ENCODE measurements at places on chromosomes 11 and 22.

DNA sequence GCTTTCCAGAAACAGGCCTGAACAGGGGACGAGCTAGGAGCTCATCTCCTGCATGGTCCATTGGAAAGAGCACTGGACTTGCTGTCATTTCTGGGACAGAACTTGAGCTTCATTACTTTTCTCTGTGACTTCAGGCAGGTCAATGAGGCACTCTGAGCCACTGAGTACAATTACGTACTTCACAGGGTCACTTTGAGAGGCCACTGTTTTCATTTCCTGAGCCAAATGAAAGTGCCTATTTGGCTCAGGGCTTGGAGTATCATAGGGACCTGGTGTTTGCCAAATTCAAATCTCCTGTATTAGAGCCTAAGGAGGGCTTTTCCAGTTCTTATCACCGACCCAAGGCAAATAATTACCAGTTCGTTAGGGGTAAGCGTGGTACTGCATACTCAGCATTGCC, 319.3 kb downstream of the CADM1 start:
- no peak for DNase-seq

- DNase-seq: peak; percentile 95
Measured at GRCh38 chr11:9265211-9266131, at the start of gene DENND5A. DENND5A (minus strand) TSS chr11:9265350; CDS start chr11:9265069, 281 bp downstream.

GRCh38 chr11:134474942-134475341, 62.9 kb upstream of the B3GAT1 start:
- no peak for DNase-seq

DNA sequence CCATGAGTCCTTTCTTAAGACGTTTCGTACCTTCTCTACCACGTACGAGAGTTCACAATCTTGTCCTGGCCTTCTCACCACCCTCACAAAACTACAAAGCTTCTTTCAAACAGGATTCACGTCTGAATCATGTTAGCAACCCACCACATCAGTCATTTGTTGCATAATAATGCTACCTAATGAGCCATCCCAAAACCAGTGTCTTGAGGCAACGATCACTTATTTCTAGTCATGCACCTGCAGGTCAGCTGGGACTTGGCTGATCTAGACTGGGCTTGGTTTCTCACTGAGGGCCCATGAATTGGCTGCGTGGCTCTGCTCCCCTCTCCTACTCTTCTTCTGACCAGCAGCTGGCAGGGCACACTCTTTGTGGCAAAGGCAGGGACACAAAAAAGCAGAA, 28.3 kb downstream of the LARGE1 start:
- no peak for DNase-seq

DNA sequence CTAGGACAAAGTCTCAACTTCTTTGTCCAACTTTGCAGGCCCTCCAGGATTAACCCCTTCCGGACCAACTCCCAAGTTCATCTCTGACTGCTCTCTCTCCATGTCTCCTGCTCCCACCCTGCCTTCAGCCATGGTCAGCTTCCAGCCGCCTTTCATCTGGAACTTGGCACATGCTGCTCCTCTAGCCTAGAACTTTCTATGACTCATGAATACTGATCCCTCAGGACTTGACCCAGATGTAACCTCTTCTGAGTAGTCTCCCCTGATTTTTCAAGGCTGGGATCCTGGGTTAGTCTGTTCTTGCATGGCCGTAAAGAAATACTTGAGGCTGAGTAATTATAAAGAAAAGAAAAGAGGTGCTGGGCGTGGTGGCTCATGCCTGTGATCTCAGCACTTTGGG, 5.2 kb upstream of the SLC15A3 start:
- DNase-seq: no peak

- DNase-seq: no peak
Measured at GRCh38 chr11:73177380-73177777, 35.3 kb upstream of the FCHSD2 start.

- no peak for DNase-seq
Measured at GRCh38 chr22:46288846-46289243, 7.8 kb upstream of the GTSE1 start.

GRCh38 chr11:72520815-72521214, 86.5 kb upstream of the CLPB start:
- DNase-seq: no peak

DNA sequence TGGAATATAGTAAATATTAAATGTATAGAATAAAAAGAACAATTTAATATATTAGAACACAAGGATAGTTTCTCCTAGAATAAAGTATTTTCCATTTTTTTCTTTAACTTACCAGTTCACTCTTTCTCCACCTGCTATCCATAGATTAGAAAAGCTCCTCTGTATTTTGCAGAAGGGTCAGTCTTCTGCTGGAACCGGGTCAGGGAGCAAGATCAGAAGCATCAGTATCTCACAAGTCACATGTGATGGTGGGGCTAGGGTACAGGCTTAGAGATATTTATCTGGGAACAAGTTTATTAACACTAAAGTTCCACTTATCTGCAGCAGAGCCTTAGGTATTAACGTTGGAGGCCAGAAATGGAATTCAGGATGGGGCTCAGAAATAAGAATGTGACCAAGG, 17.3 kb upstream of the OR52A1 start:
- no peak for DNase-seq

DNA sequence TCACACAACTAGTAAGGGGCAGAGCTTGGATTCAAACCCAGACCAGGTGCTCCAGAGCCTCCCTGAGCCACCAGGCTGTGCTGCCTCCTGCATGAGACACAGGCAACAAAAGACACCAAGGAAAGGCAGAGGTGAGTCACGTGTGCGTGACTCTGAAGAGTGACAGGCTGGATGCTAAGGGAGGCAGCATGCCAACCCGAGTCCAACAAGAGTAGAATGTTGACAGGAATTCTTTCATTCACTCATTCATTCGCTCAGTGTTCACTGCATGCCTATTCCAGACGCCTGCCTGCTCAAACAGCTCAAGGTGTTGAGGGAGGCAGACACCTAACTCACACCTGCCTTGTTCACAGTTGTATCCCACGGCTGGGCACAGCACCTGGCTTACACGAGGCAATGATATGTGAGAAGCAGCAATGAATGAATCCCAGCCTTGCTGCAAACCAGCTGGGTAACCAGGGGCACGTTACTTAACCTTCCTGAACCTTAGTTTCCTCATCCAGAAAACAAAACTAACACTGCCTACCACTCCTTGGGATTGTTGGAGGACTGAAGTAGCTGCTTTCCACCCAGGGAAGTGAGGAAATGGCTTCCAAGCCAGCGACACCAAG, 73.8 kb upstream of the ARFGAP3 start:
- peak; percentile 63 for DNase-seq

GRCh38 chr11:47276923-47277322, 7.0 kb downstream of the MADD start:
- DNase-seq: no peak

GRCh38 chr11:110349138-110349996, 53.0 kb upstream of the RDX start:
- DNase-seq: no peak

DNA sequence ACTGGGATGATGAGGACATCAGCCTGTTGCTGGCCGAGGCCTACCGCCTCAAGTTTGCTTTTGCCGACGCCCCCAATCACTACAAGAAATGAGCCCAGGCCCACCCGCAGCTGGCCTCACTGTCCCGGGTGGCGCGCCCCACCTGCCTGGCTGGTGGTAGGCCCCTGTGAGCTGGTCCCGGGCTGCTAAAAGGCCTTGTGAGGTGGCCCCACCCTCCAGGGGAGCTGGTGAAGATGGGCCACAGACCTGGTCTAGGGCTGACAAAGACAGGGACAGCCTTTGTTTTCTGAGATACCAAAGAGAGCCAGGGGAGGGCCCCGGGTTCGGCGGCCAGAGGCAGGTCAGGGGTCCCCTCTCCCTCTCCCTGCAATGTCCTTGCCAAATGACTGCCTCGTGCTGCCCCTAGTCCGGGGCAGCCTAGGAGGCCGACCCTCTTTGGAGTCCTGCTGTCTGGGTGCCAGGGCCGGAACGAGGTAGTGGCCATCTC, 411.1 kb downstream of the TBC1D22A start:
- DNase-seq: no peak

- no peak for DNase-seq
Measured at GRCh38 chr11:121561240-121561639, 108.5 kb upstream of the SORL1-AS1 start.

GRCh38 chr11:45025716-45026492, 75.2 kb upstream of the TP53I11 start:
- peak; percentile 85 for DNase-seq

GRCh38 chr11:40514124-40514523, 945.3 kb downstream of the LRRC4C start:
- peak; percentile 72 for DNase-seq

DNA sequence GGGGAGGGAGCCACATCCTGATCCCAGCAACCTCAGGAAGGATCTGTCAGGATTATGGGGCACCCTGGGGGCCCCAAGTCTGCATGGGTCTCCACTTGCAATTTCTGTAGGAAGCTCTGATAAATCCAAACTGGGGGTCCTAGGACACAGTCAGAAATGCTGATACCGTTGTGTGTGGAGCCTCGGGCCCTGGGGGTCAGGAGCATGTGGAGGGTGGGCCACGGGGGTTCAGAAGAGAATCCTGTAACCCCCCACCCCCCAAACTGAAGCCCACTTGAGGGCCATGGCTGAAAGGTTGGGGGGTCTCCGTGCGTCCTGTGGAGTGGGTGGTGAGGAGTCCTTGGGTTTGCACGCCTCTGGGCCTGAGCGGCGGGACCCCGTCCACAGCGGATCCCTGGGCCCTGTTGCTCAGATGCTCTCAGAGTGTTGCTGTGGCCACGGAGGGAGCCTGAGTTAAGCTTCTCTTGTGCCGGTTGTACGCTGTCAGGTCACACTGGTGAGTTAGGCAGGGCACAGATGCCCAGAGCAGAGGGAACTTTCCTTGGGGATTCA, 72.2 kb downstream of the LRP5 start:
- DNase-seq: no peak

GRCh38 chr11:65425971-65426838, 3.6 kb downstream of the NEAT1 start:
- DNase-seq: no peak

DNA sequence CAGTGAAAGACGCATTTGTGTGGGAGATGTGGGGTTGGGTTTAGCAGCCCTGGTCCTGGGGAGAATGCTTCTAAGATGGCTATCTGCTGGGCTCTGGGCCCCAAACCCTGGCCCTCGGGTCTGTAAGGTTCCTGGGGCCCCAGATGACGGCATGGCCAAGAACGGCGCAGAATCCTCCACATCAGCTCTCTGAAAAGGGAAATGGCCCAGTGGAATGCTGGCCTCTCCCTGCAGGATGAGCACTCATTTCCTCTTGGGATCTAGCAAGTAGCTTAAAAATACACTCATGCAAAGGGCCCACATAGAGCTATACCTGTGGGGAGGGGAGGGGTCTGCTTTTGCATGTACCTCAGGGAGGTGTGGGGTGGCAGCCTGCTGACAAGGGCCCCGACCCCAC, 37.5 kb upstream of the LINC01488 start:
- no peak for DNase-seq

DNA sequence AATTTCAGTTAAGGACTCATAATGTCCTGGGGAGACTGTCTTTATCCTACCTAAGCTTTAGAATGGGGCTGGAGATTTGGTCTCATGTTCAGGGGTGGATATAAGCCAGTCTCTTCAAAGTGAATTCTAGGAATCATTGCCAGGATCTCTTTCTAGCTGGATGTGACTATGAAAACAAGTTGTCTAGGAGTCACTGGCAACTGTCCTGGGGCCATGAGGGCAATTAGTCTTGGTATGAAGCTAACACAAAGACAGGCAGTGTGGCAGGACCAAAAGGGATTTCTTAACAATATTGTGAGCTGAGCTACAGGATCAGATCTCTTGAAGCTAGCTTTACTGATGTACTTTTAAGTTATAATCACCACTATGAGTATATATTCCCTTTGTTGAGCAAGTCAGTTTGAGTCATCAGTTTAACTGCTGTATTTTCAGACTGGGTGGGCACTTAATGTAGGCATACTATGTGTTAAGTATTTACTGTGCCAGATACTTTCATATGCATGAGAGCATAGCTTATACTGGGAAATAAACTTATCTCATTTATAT, 390.0 kb upstream of the CCDC90B start:
- DNase-seq: peak; percentile 72

DNA sequence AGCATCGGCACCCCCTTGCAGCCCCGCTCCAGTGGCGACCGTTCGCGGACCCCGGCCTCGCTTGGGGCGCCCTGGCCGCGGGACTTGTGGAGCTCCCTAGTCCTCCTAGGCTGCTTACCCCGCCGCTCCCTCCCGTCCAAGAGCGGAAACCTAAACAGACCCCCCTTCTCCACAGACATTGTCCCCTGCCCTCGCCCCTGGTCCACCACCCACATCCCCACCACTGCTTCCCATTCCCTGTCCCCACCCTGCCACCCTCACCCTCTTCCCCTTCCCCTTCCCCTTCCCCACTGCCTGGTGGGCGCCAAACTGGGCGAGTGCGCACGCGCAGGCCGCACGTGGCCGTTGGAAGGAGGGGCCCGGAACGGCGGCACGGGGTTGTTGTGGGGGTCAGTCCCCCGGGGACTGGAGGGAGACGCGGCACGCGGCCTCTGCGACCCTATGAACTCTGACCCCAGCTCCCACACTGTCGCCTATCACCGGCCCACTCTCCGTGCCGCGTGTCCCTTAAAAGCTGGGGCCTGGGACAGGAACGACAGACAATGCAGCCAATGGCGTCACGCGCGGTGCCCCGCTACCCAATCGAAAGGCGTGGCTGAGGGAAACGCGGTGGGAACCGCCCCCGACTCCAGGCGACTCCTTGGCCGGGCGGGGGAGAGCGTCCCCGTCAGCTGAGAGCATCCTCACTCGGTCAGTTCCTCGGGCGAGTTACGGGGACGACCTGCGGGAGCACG, at the start of gene SNX32:
TSS of gene SNX32 (plus strand) at position 667 of the 734 bp plus-strand sequence. CDS start 103 bp downstream, outside the sequence.
- peak; percentile 97 for DNase-seq

DNA sequence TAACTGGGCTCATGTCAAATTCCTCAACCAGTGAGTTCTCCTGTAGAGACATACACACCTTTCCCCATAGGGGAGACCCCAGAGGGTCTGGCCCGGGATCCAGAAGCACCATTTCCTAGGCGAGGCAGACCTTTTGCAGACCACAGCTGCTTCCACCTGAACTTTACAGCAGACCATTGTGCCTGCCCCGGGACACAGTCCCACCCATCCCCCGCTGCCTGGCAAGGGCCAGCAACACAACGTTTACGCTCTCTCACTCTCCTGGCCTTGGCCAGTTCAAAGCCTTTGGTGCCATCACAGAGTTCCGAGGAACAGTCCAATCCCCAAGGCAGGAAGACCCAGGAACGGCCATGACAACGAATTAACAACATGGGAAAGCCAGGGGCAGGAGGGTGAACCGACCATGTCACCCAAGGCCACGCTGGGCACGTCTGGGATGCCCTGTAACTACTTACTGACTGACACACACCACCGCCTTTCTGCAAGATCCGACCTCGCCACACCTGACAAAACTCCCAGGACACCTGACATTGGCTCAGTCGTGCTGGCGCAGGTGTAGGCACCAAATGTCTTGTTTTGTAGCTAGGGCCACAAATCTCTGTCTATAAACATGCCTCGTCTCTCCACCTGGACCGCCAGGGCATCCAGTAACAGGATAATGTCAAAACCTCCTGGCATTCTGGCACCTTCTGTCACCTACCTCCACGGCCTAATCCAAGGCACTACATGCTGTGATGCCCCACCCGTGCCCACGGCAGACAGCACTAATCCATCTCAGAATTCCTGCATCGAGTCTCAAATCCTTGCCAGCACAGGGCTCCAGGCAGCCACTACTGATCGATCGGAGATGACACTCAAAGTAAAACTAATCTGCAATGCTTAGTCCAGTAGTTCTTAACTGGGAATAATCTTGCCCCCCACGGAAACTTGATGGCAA, 51.3 kb downstream of the MYH9 start:
- DNase-seq: no peak

- no peak for DNase-seq
Measured at GRCh38 chr22:32164075-32164860, 5.2 kb upstream of the C22orf42 start.

- DNase-seq: no peak
Measured at GRCh38 chr11:64789331-64790204, 11.2 kb upstream of the SF1 start.

Data from NCI-H69 (cell line).